Suprapubic skin (tissue), 4 donors: ENCODE measurements at places on chromosomes 4 and X.

GRCh38 chrX:153966841-153967535, 4.6 kb downstream of the HCFC1 start:
- DNase-seq, result no peak

- no peak for DNase-seq
Observed at GRCh38 chr4:69458184-69458826, 37.4 kb downstream of the UGT2B4 start.

GRCh38 chr4:26907731-26908599, 47.3 kb downstream of the STIM2 start:
- DNase-seq, result no peak

GRCh38 chrX:152912106-152912505, 14.2 kb downstream of the ZNF185 start:
- no peak for DNase-seq

- no peak for DNase-seq
Observed at GRCh38 chr4:68460085-68460484, 12.8 kb downstream of the TMPRSS11E start.

GRCh38 chrX:118347736-118348135, 1.8 kb downstream of the WDR44 start:
- DNase-seq, result no peak

GRCh38 chrX:97524997-97525396, 641.3 kb downstream of the RPA4 start:
- DNase-seq, result no peak
